ENCODE measurements at places on chromosomes 1 and 21.

DNA sequence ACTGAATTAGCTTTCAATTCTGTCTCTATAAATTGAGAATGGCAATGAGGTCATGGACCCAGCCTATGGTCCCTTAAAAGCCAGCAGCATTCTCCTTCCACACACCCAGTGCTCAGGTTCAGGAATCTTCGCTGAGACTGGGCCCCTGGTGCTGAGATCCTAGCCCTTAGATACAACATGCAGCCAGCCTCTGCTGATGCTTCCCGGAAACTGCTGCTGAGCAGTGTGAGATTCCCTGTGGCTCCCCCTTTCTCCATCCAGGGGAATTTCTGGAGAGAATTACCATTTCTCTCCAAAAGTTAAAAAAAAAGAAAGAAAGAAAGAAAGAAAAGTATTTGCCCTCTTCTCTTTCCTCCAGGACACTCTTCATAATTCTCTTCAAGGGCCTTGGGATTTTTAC lies 31.7 kb upstream of the RALGPS2 start:
- no peak for DNase-seq

GRCh38 chr1:165894591-165894990 lies 67.2 kb downstream of the UCK2 start:
- DNase-seq = no peak

DNA sequence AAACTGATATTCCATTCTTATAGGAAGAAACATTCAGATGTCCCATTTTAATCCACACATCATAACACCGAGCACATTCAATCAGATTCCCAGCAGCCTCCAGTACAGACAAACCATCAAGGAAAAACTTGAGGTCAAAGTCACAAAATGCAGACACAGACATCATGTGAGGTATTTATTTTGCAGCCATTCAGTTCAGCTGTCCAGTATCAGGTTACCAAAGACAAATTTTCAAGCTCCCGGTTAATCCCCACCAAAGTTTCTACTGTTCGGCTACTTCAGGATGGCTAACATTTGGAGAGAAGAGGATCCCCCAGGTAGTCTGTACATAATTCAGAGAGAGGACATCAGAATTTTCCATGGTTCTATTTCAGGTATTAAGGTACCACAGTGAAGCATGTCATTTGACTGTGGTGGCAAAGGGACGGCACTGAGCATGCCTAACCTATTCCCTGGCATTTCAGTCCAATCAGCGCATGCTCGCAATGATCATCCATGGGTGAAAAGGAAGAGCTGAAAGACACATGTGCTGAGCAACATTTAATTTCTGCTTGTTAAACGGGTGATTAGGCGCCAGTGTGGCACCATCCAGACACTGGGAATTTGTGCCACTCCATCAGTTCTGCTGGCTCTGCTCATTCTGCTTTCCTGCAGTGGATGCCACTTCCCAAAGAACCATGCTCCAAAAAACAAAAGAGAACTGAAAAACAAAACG lies 13.6 kb upstream of the NDC1 start:
- DNase-seq = no peak

- DNase-seq = no peak
Measured at GRCh38 chr1:19483261-19483660, 2.1 kb downstream of the CAPZB start.

DNA sequence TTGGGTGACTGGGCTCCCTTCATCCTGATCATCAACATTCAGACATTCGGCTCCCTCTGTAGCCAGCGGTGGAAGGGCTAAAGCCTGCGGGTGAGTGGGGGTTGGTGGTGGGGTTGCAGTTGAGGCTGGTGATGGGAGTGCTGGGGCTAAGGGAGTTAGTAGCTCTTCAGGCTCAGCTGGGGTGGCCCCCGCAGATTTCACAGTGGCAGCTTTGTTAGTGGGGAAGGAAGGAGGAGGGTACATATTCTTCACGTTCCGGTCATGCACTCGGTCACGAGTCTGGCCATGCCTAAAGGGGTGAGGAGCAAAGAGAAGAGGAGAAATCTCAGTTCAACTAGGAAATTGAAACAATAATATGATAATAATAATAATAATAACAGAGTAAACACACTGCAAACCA lies 6.8 kb downstream of the PSMB4 start:
- DNase-seq = no peak

GRCh38 chr1:160491017-160491416 lies 32.0 kb downstream of the SLAMF6 start:
- no peak for DNase-seq

- no peak for DNase-seq
Measured at GRCh38 chr1:80392529-80392928, 1386.0 kb upstream of the ADGRL4 start.

- DNase-seq = no peak
Measured at GRCh38 chr1:229003233-229004031, 267.5 kb upstream of the RAB4A start.

DNA sequence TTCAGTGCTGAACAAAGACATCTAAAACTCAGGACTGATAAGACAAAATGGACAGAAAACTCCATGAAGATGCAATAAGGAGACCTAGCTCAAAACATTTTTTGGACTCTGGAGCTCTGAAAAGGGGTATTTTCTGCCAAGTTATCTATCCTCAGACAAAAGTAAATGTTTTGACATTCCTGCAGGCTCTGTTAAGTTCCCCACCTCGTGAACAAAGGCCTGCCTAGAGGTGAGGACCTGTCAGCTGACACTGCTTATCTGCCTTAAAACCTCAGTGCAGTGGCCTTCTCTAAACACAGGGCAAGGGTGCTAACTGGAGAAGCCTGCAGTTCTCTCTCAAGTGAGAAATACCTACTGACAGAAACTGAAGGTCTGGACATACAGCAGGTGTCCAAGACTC lies 41.1 kb downstream of the COLGALT2 start:
- no peak for DNase-seq

GRCh38 chr21:46294647-46295176 lies 8.6 kb downstream of the YBEY start:
- no peak for DNase-seq

GRCh38 chr1:191969290-191969689 lies 189.0 kb upstream of the RGS18 start:
- no peak for DNase-seq

- DNase-seq = no peak
Measured at GRCh38 chr1:167141963-167142362, 48.1 kb downstream of the STYXL2 start.

GRCh38 chr21:46456750-46457149 lies 1.9 kb upstream of the DIP2A start:
- DNase-seq = no peak

DNA sequence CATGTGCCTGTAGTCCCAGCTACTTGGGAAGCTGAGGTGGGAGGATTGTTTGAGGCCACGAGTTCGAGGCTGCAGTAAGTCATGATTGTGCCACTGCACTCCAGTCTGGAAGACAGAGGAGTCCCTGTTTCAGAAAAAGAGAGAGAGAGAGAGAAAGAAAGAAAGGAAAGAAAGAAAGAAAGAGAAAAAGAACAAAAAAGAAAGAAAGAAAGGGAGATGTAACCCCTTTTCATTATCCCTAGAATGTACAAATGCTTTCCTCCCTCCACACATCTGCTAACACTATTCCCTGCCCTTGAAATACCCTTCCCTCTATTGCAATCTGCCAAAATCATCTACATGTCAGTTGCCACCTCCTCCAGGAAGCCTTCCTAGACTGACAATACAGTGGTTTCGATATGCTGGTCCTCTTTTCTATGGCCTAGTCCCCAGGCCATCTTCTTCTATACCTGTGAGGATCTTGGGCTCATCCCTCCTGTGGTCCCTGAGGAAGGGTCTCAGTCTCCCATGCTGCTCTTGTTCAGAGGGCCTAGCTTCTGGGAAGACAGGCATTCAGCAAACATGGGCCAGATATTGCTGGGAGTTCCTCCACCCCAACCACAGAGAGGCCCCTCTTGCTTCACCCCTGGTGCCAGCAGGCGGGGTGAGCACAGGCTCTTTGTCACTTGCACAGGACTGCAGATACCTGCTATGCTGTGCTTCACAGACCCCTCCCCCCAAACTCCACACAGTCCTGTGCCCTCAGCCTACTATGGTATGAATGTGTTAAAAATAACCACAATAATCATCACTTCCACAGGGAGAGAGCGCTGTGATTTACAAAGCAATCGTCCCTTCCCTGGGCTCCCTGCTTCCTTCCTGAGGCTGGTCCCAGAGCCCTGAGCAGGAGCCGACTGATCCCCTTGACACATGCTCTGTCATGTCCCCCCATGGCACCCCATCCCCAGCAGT lies 14.1 kb downstream of the ADGRB2 start:
- no peak for DNase-seq

DNA sequence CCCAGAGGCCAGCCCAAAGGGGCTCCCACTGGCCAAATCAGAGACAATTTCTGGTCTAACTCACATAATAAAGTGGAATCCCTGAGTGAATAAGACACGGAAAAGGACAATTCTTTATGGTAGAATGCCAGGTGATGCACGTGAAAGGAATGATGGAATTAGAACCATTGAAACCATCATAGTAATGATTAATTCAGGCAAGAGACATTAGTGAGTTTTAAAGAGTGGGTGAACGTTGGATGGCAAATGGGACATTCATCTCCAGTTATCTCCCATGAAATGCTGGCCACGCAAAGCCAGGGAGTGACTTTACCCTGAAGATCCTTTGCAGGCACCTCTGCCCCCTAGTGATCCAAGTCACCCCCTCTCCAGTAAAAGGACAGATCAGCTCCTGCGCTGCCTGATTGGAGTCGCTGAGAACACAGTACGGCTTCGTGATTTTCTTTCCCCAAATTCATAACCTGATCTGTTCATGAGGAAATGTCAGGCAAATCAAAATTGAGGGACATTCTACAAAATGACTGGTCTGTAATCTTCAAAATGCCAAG lies 87.5 kb downstream of the AJAP1 start:
- DNase-seq = no peak

GRCh38 chr21:46124083-46124925 lies 26.4 kb downstream of the COL6A2 start:
- no peak for DNase-seq

DNA sequence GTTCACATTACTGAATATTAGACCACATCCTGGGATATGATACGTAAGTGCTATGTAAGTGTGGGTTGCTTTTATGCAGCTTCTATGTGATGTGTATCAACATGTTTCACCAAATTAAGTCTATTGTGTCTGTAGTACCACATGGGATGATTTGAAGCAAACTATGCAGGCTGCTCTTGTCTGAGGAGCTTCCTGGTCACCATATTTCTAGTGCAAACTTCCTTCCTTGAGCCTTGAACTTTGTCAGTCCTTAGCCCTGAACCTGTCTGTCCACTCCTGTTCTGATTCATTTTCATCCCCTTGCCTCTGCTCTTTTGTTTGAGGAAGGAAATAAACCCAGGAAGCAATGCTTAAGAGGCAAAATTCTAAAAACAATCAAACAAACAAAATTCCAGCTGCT lies 117.5 kb upstream of the VANGL1 start:
- no peak for DNase-seq

GRCh38 chr1:10897321-10897980 lies 101.0 kb upstream of the CASZ1 start:
- DNase-seq = no peak

DNA sequence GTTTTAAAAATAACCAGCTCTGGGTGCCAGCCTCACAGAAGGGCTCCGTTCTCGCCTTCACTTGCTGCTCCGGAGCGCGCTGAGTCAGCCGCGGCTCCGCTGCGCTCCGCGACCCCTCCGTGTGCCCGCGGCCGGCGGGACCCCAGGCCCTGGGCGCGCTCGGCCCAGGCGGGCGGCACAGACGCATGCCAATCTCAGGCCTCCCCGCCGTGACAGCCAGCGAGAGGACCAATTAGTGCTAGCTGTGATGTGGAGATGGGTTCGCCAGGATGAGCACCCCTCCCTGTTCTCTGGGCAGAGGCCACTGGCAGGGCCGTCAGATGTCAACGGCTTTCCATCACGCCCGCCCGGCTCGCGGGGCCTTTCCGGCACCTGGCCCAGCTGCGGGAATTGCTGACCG lies 293.8 kb downstream of the SPATA17 start:
- no peak for DNase-seq

DNA sequence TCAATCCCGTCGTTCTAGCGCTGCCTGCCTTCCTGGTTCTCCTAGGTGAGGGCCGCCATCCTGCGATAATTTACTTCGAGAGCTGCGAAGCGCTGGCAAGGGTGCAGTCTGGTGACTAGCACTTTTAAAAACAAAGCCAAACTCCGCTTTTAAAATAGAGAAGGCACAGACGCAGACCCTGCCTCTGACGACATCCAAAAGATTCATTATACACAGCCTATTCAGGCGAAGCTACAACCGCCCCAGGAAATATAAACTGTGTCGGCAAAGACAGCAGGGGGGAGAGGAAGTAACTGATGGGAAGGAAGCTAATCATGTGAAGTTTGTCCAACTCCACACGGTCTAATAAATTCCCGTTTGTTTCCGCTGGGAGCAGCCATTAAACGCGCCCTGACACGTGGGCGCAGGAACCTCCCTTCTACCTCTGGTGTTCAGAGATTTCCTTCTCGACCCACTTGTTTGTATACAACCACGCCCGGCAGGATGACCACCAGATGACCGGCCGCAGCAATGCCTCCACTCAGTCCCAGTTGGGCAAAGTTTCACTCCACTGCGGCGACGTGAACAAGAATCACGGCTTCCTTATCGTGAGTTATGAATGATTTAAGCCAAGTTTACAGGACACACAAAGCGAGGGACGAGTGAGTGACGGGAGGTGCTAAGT lies 1.3 kb downstream of the GNG12 start:
- no peak for DNase-seq

GRCh38 chr1:30611741-30612309 lies 111.6 kb downstream of the MATN1 start:
- DNase-seq = no peak

DNA sequence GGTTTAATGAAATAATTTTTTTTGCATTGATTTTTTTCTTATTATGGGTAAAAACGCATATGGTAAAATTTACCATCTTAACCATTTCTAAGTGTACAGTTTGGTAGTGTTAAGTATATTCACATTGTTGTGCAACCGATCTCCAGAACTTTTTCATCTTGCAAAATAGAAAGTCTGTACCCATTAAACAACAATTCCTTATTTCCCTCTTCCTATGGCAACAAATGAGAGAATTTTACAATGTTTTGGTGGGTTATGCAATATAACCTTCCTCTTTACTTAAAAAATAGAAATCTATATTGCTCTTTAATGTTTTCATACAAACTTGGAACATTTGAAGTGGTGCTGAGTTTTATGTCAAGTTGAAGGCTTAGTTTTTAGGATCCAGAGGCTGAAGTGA lies 26.6 kb downstream of the MAP3K7CL start:
- DNase-seq = no peak

Measured in activated gamma-delta T cell (primary cell).